ENCODE measurements at places on chromosomes 1 and 21.

DNA sequence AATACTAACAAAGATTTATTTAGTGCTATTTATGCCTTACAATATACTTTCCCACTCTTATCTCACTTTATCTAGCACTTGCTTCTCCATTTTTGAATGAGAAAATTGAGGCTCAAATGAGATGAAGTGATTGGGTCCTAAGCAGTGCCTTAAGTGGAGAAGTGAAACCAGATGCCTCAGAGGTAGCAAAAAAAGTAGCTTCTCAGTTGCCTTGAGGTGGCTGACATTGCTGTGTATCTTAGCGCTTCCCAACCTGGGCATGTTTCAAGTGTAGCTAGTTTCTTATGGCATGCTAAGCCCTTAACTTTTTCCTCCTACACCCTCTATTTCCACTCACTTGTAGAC, 390.4 kb downstream of the OMA1 start:
- DNase-seq = no peak

GRCh38 chr1:64701071-64701470, 43.8 kb upstream of the RAVER2 start:
- DNase-seq = no peak

- DNase-seq = peak; percentile 75
These were observed 44.0 kb downstream of the YARS1 start for GRCh38 chr1:32773018-32773763.

GRCh38 chr1:168582688-168583336, 6.4 kb downstream of the XCL1 start:
- no peak for DNase-seq

- no peak for DNase-seq
These were observed 367.0 kb upstream of the NEGR1 start for GRCh38 chr1:72649211-72649888.

- DNase-seq = no peak
These were observed 27.5 kb downstream of the HUNK start for GRCh38 chr21:31900121-31900895.

GRCh38 chr1:212254853-212255363, 30.3 kb upstream of the PPP2R5A start:
- DNase-seq = peak; percentile 36

DNA sequence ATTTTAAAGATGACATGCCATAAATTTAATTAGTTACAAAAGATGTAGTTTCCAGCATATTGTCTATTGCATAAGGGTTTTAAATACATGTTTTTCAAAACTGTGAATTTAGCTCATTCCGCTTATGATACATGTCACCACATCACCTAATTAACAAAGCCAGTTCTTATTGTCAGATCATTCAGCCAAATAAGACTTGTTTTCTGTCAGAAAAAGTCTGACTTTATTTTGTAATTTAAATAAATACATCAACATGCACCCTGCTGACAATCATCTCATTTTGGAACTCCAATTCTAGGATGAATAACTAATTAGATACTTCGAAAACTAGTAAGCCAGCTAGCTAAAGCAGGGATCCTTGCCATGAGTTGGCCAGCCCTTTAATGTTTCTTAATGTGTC, 110.9 kb upstream of the APP start:
- no peak for DNase-seq

GRCh38 chr1:66570196-66570595, 36.2 kb downstream of the SGIP1 start:
- no peak for DNase-seq

DNA sequence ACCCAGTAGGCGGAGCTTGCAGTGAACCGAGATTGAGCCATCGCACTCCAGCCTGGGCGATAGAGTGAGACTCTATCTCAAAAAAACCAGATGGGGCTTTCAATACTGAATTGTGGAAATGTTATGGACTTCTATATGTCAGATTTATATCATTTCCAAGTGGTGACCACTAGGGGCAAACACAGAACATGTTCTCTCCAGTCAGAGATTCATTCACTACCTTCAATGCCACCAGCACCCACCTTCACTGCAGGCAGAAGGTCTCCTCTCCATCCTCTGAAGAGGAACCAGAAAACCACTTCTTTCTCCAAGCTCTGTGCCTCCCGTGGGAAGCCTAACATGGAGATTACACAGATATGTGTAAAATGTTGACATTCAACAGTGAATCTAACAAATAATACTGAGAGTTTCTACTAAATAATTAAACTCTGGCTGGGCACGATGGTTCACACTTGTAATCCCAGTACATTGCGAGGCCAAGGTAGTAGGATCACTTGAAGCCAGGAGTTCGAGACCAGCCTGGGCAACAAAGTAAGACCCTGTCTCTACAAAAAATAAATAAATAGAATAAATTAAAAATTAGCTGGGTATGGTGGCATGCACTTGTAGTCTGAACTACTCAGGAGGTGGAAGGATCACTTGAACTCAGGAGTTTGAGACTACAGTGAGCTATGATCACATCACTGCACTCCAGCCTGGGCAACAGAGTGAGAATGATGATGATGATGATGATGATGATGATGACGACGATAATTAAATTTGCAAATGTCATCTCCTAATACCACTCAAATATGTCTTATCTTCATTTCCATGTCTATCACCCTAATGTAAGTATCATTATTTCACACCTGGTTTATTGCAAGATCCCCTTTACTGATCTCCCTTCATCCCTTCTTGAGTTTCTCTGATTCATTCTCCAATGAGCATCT, 151.1 kb downstream of the ZNF281 start:
- peak; percentile 18 for DNase-seq

DNA sequence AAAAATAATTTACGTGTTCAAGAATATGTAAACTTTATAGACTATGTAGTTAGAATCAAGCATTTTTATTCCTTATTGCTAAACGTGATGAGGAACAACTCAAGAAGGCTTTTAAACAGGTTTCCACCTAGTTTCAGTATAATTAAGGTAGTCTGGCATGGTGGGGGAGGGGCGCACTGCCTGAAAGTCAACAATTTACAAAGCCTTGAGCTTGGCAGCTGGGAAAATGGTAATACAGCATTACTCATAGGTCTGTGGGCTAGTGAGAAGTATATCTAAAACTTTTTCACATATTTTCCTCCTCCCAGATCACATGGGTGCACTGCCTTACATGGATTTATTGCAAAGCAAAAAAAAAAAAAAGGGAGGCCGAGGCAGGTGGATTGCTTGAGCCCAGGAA, 75.2 kb downstream of the EVI5 start:
- no peak for DNase-seq

GRCh38 chr1:114081437-114082303, 72.0 kb downstream of the SYT6 start:
- no peak for DNase-seq

- DNase-seq = no peak
These were observed 5.7 kb downstream of the SLC19A1 start for GRCh38 chr21:45536301-45537081.

- DNase-seq = no peak
These were observed 73.6 kb downstream of the GNG12 start for GRCh38 chr1:67759692-67760029.

DNA sequence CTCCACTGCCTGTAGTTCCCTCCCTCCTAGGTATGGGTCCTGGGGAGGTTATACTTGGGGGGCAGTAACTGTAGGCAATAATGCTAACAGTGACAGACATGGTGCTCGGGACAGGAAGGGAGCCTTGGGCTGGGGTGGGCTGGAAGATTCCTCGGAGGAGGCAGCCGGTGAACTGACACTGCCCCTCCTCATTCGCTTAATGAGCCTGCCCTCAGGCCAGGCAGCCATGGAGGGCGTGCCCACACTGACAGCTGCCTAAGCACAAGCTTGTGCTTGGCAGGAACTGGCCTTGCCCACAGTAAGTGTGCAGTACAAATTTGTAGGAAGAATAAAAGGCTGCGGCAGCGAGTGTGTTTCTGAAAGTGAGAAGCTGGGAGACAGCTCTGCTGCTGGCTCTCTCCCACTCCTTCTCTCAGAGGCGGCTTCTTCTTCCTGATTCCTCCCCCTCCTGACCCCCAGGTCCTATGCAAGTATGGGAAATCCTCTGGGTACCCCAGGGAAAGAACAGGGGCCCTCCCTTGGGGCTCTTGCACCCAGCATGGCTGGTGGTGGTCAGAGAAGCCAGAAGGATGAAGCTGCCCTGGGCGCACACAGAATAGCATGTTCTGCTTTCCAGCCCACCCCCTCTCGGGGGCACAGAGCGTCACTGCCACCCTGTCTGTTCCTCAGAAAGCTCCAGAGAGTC, 23.6 kb downstream of the OPTC start:
- DNase-seq = no peak

DNA sequence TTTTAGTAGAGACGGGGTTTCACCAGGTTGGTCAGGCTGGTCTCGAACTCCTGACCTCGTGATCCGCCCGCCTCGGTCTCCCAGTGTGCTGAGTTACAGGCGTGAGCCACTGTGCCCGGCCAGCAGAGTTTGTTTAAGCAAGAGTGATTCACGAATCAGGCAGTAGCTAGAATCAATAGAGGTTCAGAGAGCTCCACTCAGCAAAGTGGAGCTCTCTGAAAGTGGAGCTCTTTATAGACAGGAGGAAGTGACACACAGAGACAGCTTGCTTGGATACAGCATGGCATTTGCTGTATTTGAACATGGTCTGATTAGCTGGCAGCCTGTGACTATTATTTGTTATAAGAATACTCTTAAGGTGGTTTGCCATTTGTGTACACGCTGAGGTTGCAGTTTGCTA, 27.1 kb upstream of the CD34 start:
- DNase-seq = no peak

DNA sequence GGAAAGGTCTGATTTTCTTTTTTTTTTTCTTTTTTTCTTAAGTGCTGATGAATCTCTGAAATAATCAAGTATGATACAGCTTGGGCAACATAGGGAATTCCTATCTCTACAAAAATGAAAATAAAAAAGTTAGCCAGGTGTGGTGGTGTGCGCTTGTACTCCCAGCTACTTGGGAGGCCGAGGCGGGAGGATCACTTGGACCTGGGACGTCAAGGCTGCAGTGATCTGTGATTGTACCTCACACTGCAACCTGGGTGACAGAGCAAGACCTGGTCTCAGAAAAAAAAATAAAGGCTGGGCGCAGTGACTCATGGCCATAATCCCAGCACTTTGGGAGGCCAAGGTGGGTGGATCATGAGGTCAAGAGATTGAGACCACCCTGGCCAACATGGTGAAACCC, 6.0 kb downstream of the TRAPPC10 start:
- DNase-seq = no peak

DNA sequence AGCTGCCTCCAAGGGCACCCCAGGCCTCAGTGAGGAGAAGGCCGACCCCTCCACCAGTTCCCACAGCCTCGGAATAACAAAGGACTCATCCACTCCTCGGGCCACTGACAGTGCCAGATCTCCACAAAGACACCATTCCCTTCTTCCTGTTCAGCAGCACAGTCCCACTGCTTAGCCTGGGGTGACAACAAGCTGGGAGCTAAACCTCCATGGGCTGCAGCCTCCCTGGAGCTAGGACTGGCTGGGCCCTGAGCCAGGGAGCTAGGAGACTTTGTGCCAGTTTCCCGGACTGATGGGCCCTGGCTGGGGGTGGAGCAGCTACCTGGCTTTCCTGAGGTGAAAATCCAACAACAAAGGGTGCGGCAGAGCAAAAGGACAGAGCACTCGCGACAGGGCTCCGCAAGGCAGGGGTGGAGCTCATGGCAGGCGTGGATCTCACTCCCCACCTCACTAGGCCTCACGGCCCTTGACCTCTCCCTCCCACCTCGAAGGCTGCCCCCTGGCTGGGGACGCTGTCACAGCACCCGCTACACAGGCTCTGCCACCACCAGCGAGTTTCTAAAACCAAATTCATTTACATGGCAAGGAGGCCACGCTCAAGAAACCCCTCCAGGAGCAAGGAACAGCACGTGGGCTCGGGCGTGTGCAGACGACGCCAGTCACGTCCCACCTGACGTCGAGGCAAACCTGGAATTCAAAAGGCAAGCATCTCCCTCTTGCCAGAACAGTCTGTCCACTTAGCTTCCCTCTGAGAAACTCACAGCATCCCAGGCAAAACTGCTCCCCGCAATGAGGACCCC, 13.8 kb downstream of the SLC35E2B start:
- peak; percentile 58 for DNase-seq

GRCh38 chr1:44806704-44807363, at the start of gene DYNLT4:
TSS of gene DYNLT4 (minus strand) at chr1:44807351. CDS start at chr1:44806668, 683 bp downstream.
- DNase-seq = peak; percentile 39

DNA sequence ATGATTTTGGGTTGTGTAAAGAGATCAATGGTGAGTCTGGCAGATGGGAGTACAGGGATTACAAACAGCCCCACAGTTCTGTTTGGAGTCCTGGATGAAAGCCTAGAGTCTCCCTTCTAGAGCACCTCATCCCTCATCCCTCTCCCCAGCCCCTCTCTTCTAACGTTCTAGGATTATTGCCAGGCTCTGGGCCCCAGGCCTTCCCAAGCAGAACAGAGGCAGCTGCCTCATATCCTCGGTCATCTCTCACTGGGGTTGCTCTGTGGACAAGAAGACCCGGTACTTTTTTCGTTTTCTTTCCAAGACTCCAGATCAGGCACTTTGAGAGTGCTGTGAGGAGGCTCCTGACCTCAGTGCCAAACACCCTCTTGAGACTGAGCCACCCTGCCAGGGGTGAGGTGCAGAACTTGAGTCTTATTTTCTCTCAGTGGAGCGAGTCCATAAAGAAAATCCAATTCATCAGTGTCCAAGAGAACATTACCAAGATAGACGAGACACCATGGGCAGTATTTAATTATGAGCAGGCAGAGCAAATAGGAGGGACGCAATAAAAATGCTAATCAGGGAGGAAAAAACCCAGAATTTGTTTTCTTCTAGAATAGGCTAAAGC, 17.1 kb upstream of the KCND3 start:
- no peak for DNase-seq

- no peak for DNase-seq
These were observed 20.2 kb upstream of the RALGPS2 start for GRCh38 chr1:178704833-178705232.

DNA sequence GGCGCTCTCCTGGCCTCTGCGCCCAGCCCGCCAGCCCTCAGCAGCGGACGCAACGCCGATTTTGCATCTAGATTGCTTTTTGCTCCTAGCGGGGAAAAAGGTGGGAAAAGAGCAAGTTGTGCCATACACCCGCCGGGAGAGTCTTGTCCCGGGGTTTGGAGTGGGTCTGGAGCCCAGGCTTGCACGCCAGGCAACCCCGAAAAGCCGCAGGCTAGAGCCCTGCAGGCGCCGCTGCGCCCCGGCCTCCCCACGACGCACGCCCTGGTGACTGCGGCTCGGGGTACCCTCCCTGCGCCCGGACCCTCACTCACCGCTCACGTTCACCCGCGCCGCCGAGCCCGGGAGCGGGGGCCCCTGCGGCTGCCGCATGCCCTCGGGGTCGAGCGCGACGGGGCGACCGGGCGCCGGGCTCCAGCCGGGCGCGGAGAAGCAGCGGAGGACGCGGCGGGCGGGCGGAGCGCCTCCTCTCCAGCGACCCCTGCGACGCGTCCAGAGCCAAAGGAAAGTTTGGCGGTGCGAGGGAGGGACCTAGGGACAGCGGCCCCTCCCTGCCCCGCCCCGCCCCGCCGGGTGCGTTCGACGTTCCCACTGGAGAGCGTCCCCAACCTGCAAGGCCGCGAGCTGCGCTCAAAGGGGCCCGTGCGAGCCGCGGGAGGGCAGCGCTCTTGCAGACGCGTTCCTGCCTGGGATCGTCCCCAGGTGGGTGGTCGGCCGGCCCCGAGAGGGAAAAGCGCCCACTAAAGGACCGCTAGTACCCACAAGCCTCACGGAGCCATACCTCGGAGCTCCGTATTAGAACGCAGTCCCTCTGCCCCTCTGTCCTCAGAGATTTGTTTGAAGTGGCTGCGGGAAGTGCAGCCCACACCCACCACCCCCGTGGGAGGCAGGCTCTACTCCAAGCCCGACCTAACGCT, at the start of gene LPAR3:
TSS of gene LPAR3 (minus strand) at position 502 of the 914 bp plus-strand sequence. CDS start 27,086 bp downstream, outside the sequence.
- peak; percentile 13 for DNase-seq

Data from CD4-positive, alpha-beta T cell treated with Interleukin-10 for 1 hour (primary cell).